ENCODE measurements at places on chromosomes 4 and X. TPM values are rescaled to one million over a fixed set of nuclear protein-coding genes. Genes with fewer than 3 reads are reported as not detected.

Gene PITX2
- not detected for total RNA-seq

Gene PCDH11X
- total RNA-seq = not detected

- DNase-seq = no peak
Observed at GRCh38 chrX:134572816-134573682, 85.2 kb downstream of the PLAC1 start.

Gene CENPVL2
- not detected for total RNA-seq

- DNase-seq = no peak
Observed at GRCh38 chrX:43590150-43590549, 65.9 kb upstream of the MAOA start.

Gene SPACA5
- total RNA-seq = not detected

GRCh38 chrX:107736781-107737531 is 38.6 kb downstream of the TSC22D3 start:
- no peak for DNase-seq

DNA sequence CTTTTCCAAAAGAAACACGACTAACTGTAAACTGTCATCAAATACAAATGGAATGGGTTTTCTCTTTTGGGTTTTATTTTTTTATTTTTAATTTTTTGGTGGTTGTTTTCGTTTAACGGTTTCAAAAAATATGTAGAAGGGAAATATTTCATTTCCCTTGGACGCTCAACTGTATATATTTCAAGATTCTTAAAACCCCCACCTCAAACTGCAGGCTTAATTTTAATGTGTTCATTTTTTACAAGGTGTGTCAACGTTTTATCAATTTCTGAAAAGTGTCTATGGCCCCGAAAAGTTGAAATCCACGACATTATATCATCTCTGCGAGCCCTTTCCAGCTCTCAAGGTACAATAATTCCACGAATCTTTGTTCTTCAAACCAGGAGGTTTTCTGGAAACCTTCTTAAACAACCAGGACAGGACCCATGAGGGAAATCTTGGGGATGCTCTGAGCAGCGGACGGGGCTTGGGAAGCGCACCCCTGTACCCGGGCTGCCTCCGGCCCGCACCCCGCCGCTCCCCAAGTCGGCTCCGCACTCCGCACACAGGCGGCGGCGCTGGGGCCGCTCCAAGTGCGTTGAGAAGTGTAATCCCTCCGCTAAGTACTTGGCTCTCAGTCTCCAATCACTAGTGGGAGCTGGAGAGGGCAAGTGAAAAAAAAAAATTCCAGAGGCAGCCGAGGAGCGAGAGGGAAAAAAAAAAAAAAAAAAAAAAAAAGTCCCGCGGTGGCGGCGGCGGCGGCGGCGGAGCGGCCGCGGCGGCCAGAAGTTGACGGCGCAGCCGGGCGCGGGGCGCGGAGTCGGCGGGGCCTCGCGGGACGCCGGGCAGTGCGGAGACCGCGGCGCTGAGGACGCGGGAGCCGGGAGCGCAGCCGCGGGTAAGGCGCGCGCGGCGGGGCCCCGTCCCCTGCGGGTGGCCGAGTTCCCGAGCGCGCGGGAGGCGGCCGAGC is at the start of gene BMPR1B:
Gene BMPR1B (plus strand): TSS at position 764 of the 949 bp plus-strand sequence. CDS start 346,470 bp downstream, outside the sequence.
- no peak for DNase-seq

DNA sequence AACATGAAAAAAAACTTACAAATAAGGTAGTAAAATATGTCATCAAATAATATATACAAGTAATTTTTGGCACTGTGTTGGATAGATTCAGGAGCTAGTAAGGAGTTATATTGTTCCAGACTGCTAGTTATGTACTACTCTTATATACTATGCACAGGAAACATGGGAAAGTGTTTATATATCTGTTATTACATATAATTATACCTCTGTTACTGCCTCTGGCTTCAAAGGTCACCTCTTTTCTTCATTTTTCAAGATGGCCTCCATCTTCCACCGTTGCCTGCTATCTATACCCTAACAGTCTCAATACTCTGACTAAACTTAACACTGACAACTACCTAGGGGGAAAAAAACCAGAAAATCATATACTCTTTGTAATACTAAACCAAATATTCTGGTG is 29.5 kb downstream of the LIN54 start:
- no peak for DNase-seq

Gene XKRX
- total RNA-seq = 0.38 TPM

Gene MAGEB2
- not detected for total RNA-seq

GRCh38 chrX:25015486-25016360 is at the start of gene ARX:
Gene ARX, minus strand, starts transcription at chrX:25015965. Its CDS starts 228 bp downstream, at chrX:25015737.
- DNase-seq = no peak

- DNase-seq = no peak
Observed at GRCh38 chr4:156265407-156265806, 311.7 kb upstream of the CTSO start.

- no peak for DNase-seq
Observed at GRCh38 chrX:106932960-106933537, 12.8 kb downstream of the CLDN2 start.

Measured in natural killer cell (primary cell).